ENCODE measurements at places on chromosomes 1 and 21.
A peak's percentile ranks its signal among the peaks of the same experiment; 100 is the strongest.

GRCh38 chr1:71080230-71080738 lies 551 bp downstream of the ZRANB2 start:
- peak; percentile 14 for DNase-seq

DNA sequence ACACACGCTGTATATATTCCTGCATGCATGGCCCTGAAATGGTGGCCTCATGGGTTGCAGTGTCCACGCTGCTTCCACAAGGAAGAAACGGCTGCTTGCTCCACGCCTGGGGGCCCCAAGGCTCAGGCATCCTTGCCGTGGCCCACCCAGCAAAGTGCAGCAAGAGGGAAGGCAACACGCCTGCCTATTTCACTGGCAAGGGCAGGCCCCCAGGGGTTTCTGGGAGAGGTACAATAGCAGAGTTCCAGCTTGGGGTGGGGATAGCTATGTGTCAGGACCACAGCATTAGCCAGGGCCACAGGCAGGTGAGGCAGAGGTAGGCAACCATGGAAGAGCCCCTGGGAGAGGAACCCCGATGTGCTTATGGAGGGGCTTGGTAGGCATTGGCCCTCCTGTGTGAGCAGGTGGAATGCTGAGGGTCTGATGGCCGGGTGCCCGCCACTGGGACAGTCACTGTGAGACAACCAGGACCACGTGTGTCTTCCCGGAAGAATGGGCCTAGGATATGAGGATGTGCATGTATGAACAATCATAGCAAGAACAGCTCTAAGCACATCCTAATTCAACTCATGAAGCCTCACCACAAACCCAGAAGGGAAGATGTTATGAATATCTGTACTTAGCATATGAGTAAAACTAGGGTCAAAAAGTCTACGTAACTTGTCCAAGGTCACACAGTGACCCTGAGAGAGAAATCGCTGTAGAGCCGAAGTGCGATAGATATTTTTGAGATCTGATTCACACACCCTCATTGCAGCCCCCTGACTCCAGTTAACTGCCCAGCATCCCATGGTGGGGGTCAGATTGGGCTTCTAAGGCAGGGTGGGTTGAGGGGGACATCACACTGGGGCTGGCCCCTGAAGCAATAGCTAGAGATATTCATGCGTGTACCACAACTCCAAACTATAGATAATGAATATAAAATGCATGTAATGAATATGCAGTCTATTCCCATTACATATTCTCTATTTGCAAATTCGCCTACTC lies 11.8 kb downstream of the TFF2 start:
- no peak for DNase-seq

GRCh38 chr1:218573925-218574324 lies 228.8 kb downstream of the TGFB2 start:
- no peak for DNase-seq

- DNase-seq: no peak
Observed at GRCh38 chr1:203276916-203277545, 28.3 kb upstream of the BTG2 start.

- no peak for DNase-seq
Observed at GRCh38 chr1:66380452-66381212, 153.3 kb upstream of the SGIP1 start.

DNA sequence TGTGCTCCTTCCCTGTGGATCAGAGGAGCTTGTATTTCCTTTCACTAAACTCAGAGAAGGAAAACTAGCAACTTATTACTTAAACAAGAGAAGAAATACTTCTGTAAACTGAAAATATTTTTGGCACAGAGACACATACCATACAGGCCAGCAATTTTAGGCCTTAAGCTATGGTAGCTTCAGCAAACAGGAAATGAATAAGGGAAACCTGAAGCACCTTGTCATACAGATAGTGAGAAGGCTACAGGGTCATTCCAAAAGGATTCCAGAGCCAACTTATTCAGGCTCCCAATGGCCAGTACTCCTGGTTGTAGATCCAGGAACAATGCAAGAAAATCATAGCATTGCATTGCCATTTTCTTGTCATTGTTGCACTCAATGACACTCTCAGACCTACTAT lies 9.1 kb upstream of the KYAT3 start:
- no peak for DNase-seq

- no peak for DNase-seq
Observed at GRCh38 chr1:108878678-108879077, 1.9 kb downstream of the GPSM2 start.

DNA sequence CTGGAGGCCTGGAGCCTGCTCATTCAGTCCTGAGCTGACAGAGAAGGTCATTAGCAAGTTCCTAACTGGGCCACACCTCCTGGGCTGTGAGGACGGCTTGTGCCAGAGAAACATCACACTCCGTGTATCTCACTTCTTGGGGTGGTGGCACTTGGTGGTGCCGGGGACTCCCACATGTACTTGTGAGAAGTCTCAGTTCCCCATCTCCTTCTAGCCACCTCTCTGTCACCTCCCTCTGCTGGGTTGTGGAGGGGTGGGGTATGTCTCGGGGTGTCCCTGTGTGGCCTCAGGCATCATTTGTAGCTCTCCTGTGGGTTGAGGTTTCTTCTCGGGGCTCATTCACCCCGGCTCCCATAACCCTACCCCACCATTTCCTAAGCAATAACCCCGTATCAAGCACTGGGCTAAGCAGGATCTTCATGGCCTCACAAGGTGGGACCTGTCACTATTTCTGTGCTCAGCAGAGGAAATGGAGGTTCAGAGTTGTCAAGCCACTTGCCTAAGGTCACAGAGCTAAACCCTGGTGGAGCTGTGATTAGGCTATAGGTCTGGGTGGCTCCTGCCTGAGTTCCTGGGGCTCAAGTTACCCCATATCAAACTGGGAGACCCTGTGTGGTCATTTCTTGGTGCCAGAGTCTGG lies 62.5 kb downstream of the UBIAD1 start:
- no peak for DNase-seq

DNA sequence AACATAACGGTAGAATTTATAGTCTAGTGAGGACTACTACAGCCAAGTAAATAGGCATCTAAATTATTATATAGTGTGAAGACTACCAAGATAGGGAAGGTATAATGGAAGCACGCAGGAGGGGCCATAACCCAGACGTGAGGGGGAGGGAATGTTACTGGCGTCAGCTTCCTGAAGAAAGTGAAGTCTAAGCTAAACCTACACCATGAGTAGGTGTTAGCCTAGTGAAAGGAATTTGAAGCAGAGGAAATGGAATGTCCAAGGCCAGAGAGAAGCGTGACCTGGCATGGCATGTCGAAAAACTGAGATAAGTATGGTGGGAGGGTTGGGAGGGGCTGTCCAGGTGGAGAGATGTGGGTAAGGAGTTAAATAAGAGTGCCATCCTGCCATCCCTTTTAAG lies 140.5 kb downstream of the SLC44A5 start:
- no peak for DNase-seq

- DNase-seq: no peak
Observed at GRCh38 chr1:227396539-227397353, 78.5 kb upstream of the CDC42BPA start.

GRCh38 chr1:205258719-205259118 lies 31.0 kb downstream of the TMCC2 start:
- no peak for DNase-seq

- no peak for DNase-seq
Observed at GRCh38 chr21:36932161-36932816, 34.2 kb downstream of the HLCS start.
